HS-5 (cell line): ENCODE measurements at places on chromosomes 5 and 9.

GRCh38 chr5:139949710-139950109 lies 93.4 kb downstream of the NRG2 start:
- DNase-seq = no peak

GRCh38 chr9:109277451-109277850 lies 43.4 kb downstream of the EPB41L4B start:
- no peak for DNase-seq

- DNase-seq = no peak
Observed at GRCh38 chr9:14348123-14348372, 34.1 kb upstream of the NFIB start.

- no peak for DNase-seq
Observed at GRCh38 chr5:140524003-140524402, 23.5 kb upstream of the EIF4EBP3 start.

DNA sequence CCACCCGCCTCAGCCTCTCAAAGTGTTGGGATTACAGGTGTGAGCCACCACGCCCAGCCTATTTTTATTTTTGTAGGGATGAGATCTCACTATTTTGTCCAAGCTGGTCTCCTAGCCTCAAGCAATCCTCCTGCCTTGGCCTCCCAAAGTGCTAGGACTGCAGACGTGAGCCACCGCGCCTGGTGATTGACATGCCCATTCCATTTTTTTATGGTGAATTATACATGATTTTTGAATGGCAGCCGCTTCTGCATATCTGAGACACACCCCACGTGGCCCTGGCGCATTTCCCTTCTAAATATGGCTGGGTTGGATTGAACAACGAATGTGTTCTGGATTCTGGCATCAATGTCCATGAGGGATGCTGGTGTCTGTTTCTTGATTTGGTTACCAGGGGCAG lies 22.7 kb downstream of the PLPP7 start:
- no peak for DNase-seq

- DNase-seq = no peak
Observed at GRCh38 chr5:133048993-133049725, 2.7 kb upstream of the HSPA4 start.

GRCh38 chr9:69444021-69444420 lies 119.0 kb downstream of the ENTREP1 start:
- peak; percentile 77 for DNase-seq

GRCh38 chr9:132239518-132239917 lies 77.7 kb downstream of the NTNG2 start:
- DNase-seq = no peak

- no peak for DNase-seq
Observed at GRCh38 chr5:161058781-161059180, 206.8 kb upstream of the ATP10B start.

GRCh38 chr9:21974722-21975409 lies 19.3 kb downstream of the CDKN2A start:
- peak; percentile 63 for DNase-seq

GRCh38 chr5:163310997-163311396 lies 126.4 kb upstream of the CCNG1 start:
- no peak for DNase-seq

- DNase-seq = no peak
Observed at GRCh38 chr5:99788482-99788881, 746.7 kb upstream of the FAM174A start.

DNA sequence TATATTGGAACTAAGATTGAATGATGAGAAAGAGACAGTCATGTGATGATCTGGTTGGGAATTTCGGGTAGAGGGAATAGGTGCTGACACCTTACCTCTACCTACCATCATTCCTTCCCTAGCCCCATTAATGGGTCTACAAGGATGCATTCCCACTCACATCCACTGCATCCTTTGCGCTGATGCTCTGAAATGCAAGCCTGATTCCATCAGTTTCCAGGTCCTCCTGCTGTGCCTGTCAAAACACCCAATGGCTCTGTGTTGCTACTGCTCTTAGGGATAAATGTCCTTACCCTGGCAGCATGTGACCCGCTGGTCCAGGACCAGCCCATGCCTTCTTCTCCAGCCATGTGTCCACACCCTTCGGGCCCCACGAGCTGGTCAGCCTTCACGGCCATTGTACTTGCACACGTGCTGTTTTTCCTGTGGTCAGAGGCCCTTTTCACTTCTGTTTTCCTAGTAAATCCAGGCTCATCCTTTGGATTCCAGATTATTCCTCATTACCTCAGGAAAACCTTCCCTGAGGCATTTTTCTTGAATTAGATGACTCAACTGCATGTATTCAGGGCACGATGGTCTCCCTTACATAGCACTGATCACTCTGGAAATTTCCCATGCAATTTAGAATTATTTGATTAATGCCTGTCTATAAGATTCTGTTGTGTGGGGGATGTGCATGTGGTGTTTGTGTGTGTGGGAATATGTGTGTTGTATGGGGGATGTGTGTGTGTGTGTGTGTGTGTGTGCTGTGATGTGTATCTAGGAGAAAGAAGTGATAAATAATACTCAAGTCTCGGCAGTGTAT lies 185.0 kb downstream of the DIRAS2 start:
- DNase-seq = no peak

DNA sequence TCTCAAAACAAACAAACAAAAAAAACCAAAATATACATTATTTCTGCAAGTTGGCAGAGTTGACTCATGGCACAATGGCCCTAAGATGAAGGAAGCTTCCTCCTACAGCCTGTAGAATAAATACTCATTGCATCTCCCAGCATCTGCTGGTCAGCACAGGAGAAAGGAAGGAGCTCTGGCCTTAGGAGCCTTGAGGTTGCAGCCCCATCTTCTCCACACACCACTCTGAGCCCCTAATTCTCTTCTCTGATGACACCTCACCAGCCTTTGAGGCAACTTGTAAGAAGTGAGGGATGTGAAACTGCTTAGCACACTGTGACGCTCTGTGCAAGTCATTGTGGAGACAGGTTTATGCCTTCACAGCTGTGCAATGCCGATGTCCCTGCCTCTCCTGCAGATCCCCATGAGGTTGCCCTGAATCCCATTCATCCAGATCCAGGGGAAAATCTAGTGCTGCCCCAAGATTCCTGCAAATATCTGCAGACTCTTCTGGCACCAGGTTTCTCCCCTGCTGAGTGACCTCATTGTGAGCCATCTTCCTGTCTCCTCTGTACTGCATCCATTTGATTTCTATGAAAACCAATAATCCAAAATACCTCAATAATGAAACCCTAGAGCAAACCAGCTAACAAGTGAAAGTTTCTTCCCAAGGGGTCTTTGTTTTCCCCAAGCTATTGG lies 65.3 kb upstream of the TGFBR1 start:
- DNase-seq = peak; percentile 50

- DNase-seq = no peak
Observed at GRCh38 chr9:113178087-113178486, 27.3 kb downstream of the SLC31A2 start.

GRCh38 chr9:131745610-131746009 lies 5.7 kb upstream of the RAPGEF1 start:
- DNase-seq = no peak

DNA sequence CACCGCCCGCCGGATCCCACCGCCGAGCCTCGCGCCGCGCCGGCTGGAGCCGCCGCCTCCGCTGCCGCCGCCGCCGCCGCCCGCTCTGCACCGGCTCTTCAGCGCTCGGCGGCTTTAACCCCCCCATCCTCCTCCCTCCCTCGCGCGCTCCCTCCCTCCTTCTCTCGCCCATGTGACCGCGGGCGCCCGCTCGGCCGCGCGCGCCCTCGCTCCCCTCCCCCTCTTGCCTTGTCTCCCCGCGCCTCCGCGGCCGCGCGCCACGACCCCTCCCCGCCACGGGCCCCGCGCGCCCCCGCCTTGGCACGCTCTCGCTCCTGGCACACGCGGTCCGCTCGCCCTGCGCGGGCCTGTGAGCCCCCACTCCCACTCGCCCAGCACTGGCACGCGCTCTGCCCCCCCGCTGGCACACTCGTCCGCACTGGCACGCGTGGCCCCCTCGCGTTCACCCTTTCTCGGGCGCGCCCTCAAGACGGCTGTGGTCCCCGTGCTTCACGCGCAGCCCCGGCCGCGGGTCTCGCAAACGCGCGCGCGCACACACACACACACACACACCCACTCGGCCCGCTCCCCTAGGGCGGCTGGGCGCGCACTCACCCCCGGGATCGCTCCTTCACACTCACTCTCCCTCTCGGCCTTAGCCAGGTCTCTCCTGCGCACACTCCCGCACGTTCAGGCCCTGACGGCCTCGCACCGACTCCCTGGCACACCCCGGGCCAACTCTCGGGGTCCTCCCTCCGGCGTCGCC lies at the start of gene CNTFR:
TSS of gene CNTFR (minus strand) at position 89 of the 745 bp plus-strand sequence. CDS start 20,743 bp downstream, outside the sequence.
- DNase-seq = no peak

DNA sequence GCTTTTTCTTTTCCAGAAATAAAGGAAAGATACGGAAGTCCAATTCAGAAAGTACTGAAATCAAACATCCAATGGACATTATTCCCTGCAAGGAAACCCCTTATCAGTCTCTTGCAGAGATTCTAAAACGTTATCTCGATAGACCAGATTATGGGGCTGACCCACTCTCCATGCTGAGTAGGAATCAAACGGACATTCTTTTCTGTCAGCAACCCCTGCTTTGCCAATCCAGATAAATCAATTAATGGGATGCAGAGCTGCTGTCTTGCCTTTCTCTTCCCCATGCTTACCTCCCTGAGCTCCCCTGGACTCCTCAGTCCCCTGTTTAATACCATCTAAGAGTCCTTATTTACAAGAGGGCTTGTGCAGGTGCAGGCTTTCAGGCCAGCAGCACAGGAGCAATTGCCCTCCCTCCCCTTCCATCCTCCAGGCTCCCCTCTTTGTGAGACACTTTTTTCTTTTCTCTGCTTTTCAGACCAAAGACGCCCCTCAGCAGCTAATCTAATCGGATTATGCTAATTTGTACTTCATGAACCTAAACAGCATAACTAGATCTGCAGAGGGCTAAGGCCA lies 14.2 kb downstream of the TAL2 start:
- no peak for DNase-seq

DNA sequence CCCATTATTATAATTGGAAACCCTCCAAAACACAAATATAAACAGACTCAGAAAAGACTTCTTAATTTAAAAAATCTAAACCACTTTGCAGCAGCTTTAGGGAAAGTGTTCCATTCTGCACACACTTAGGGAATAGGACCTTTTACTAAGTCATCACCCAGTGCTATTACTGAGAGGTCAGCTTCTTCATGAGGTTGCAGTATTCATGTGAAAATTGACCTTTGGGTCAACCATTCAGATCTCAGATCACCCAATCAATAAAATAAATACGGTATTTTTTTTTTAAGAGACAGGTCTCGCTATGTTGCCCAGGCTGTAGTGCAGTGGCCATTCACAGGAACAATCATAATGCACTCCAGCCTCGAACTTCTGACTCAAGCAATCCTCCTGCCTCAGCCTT lies 21.8 kb downstream of the NR6A1 start:
- no peak for DNase-seq

GRCh38 chr5:98105681-98106080 lies 667.8 kb upstream of the RGMB start:
- no peak for DNase-seq

- no peak for DNase-seq
Observed at GRCh38 chr5:174323878-174324281, 278.4 kb downstream of the NSG2 start.

DNA sequence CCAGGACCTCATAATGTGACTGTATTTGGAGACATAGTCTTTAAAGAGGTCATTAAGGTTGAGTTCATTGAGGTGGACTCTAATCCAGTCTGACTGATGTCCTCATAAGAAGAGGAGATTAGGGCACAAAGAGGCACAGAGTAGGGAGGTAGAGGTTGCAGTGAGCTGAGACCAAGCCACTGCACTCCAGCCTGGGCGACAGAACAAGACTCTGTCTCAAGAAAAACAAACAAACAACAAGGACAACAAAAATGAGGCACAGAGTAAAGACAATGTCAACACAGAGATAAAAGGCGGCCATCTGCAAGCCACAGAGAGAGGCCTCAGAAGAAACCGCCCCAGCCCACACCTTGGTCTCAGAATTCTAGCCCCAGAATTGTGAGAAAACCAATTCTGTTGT lies 17.0 kb upstream of the TDRD7 start:
- DNase-seq = no peak

- peak; percentile 91 for DNase-seq
Observed at GRCh38 chr9:4417578-4418325, 72.5 kb upstream of the SLC1A1 start.

DNA sequence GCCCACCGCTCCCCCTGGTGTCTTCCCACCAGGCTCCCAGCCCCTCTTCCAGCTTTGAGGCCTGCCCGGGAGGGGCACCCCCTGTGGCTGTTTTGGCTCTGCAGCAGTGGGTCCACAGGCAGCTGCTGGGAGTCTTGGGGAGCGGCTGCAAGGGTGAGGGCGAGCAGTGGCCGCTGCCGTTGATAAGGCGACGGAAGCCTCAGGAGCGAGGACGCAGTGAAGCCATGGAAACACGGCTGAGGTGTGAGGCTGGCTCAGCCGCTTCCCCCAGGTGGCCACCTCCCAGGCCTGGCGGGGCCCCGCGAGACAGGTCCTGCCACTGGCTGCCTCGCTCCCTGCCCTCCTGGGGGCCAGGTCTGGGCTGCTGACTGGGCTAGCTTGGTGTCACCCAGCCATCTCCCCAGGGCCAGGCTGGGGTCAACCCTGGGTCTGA lies 41.5 kb downstream of the CXXC5 start:
- no peak for DNase-seq

GRCh38 chr9:8486095-8486494 lies 686.5 kb upstream of the DMAC1 start:
- peak; percentile 0 for DNase-seq

DNA sequence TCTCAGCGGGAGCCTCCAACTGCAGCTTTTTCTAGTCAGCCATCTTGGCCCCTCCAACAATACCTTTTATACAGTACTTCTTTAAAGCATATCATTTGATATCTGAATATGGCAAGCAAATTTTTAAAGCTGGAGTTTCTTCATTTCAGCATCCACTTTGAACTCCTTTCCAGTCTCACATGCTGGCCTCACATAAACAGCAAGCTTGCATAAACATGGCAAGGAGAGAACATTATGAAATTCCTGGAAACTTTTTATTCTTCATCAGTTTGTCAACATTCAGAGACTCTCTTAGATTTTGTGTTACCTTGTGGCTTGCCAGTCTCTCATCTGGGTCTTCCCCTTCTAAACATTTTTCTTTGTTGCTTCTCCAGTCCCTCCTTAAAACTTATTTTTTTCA lies 745.3 kb downstream of the NR2F1-AS1 start:
- no peak for DNase-seq

DNA sequence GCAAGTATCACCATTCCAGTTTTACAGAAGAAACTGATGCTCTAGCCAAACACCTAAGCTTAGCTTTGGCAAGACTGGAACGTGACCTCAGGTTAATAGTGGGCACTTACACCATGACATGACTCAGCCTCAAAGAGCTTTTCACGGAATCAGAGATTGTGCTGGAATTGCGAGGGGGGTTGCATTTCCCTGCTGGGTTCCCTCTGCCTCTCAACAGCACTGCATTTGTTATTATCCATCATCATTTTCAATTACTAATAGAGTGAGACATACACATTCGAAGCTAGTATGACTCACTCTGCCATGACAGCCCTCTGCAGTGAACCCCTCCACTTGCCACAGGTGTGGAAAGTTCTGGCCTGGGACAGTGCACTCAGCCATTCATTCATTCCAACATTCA lies 8.0 kb downstream of the SPOCK1 start:
- peak; percentile 29 for DNase-seq

DNA sequence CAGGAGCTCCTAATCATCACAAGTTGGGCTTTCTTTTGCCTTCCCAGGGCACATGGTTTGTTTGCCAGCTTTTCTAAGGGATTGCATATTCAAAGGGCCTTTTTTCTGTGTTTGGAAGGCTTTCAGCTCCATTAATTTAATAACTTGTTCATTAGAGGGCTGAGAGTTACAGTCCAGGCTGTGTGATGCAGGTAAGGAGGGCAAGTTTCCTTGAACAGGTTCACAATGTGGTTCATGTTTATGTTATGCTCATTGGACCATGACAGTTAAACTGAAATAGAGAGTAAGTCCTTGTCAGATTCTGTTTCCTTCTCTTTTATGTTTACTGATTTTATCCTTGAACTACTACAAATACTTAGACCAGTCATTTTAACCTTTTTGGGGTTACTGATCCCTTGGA lies 174.4 kb downstream of the MARCHF11 start:
- no peak for DNase-seq
